ENCODE measurements at places on chromosomes 7 and 10.

- DNase-seq, result no peak
Observed at GRCh38 chr7:94907811-94908322, 473 bp downstream of the PPP1R9A start.

DNA sequence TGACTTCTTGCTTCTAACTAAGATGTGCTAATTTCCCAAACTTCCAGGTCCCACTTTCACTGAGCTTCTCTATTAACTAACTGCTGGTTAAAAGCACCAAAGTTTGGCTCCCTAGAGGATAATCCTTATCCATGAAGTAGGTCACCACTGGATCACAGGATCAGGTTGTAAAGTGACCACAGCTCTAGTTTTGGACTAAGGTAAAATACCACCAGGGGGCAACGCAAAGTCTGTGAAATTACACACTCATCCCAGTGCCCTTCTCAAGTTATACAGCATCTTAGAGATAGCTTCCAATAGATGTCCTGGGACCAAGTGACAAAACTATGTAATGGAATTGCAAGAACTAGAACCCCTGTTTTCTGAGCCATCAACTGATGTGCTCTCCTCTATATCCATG is 116.4 kb upstream of the ASAH2 start:
- DNase-seq, result no peak

DNA sequence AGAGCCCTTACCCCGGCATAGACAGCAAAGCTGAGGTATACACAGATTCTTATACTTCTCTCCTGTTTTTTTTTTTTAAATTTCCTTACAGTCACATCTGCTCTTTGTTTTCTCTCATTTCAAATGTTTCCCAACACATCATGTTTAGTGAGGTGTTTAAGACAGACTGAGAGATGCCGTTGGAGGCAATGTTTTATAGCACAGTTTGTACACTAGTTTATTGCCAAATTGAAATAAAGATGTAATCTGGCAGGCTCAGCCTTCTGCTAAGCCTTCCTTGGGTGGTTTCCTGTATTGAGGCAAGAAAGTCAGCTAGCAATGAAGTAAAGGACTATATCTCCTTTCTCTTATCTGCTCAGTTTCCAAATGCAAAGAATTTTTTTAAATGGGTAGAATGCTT is 393.4 kb downstream of the SORCS1 start:
- no peak for DNase-seq

DNA sequence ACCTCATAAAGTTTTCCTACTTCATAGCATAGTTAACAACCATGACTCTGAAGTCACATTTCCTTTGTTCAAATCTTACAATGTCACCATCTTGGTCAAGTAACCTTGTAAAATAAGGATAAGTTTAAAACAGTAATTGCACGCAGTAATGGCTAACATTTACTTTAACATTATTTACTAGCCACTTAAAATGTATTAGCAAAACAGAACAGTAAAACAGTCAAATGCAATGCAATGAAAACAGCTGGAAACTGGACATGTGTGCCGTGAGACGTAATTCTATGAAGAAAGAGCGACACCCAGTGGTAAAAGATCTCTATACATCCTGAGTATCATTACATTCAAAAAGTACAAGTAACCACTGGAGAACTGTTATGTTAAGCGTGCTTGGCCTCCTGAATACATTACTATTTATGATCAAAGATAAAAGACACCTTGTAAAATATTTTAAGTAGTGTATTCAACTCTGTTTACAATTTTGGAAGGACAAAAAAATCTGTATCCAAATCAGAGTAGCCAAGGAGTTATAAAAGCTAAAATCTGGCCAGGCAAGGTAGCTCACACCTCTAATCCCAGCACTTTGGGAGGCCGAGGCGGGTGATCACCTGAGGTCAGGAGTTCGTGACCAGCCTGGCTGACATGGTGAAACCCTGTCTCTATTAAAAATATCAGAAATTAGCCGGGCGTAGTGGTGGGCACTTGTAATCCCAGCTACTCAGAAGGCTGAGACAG is 27.2 kb downstream of the ATE1 start:
- DNase-seq, result no peak

DNA sequence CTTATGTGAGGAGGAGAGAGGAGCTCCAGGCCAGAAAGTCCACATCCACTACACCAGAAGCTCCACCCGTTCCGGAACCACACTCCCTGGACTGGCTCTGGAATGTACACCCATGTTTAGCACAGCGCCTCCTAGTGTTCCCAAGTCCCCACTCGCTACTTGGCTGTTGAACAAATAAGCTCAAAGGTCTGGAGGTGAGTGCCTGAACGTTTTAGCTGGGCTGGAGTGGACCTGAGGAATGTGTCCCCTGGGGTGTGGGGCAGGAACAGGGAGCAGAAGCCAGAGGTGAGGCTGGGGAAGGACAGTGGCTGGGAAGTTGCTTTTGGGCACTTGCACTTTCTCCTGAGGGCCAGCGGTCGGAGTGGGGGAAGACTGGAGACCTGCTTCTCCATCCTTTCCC is 164.1 kb upstream of the CDCA7L start:
- no peak for DNase-seq

- no peak for DNase-seq
Observed at GRCh38 chr7:142529591-142529990, 219.7 kb upstream of the PRSS1 start.

- no peak for DNase-seq
Observed at GRCh38 chr7:2970861-2971260, 72.8 kb downstream of the CARD11 start.

GRCh38 chr10:34626158-34626880 is 188.8 kb downstream of the PARD3 start:
- DNase-seq, result no peak

DNA sequence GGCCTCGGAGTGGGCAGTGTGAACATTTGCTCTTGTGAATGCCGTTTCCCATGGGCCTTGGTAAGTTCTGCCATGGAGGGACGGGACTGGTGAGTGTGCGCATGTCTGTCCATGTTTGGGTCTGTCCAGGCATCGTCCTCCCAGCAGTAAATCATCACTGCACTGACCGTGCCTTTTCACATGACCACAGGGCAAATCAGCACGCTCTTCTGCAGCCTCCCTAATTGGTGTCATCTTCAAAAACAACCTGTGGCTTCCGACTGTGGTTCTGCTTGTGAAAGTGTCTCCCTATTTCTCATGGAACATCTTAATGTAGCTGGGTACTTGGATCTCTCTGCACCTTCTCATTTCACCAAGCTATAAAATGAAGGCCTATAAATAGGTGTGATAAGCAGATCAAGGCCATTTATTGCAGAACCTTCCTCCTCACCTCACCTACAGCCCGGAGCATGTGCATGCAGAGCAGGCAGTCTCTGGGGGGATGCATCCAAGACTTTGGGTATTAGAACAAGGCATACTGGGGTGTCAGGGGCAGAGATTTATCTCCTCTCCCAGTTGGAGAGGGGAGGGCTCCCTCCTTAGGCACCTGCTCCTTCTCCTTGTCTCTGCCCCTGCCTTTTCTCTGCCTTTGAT is 77.4 kb downstream of the RBM20 start:
- DNase-seq, result no peak

DNA sequence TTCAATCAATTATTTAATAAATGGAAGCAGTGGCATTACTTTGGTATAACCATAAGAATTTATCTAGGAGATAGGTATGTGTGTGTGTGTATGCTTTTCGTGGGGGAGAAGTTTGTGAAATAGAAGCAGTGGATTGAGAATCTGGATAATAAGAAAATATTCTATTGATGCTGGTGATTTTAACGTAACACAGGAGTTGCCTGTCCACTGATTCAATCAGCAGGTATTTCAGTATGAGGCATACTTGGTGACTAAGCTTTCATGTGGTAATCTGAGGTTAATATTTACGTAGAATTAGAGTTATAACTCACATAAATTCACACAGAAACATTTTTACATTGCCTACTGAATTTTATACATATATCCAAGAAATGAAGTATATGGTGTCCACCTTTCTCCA is 568.0 kb downstream of the ZWINT start:
- DNase-seq, result no peak

DNA sequence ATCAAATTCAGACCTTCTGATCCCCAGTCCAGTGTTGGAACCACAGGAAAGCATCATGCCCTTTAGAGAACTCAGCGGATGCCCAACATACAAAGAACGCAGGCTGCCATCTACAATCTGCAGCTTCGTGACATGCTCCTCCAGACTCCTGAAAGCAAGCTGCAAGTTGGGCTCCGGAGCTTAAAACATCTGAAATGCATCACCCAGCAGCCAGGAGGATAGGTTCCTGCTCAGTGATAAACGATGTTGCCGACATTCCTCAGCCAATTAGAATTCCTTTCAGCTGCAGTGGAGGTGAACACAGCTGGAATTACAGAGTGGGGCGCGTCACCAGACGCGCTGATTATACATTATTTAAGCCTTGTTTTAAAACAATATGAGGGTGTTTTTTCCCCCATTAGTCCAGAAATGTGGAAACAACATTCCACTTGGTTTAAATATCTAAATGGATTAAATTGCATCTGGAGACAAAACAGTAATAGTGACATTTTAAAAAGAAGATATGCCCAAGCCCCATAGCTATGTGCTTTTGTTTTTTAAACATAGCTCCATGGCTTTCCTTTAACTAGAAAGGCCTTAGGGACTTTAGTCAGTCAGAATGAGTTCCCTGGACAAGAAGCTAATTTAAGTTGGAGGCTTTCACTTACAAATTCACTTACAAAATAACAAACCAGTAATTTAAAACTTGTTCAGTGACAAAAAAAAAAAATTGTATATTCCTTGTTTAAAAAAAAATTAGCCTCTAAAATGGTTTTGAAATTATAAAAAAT is 6.3 kb downstream of the SMURF1 start:
- DNase-seq, result no peak

DNA sequence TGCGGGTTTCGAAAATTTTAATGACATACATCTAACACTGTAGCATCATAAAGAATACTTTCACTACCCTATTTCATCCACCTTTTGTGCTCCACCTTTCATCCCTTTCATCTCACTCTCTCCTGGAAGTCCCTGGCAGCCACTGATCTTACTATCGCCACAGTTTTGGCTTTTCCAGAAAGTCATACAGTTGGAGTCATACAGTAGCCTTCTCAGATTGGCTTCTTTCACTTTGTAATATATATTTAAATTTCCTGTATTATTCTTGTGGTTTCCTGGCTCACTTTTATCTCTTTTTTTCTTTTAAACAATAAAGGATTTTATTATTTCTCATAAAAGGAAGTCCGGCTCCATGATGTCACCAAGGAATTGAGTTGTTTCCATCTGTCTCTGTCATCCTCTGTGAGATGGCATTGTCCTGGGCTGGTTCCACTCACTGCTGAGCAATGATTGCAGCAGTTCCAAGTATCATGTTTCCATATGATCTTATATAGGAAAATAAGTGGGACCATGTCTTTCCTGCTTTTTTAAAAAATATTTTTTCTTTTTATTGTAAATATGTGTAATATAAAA is 626.3 kb downstream of the POM121L12 start:
- DNase-seq, result no peak

DNA sequence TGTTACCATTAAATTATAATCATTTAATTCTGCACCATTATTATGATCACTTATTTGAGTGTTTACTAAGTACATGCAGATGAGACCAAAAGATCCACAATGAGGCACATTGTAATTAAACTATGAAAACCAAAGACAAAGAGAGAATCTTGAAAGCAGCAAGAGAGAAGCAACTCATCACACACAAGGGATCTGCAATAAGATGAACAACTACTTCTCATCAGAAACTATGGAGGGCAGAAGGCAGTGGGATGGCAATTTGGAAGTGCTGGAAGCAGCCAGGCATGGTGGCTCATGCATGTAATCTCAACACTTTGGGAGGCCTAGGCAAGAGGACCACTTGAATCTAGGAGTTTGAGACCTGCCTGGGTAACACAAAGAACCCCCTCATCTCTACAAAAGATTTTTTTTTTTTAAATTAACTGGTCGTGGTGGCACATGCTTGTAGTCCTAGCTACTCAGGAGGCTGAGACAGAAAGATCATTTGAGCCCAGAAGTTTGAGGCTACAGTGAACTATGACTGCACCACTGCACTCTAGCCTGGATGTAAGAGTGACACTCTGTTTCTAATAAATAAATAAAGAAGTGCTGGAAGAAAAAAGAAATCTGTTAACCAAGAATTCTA is 47.7 kb downstream of the CDK6 start:
- no peak for DNase-seq

GRCh38 chr10:17742918-17743317 is 9.1 kb upstream of the TMEM236 start:
- DNase-seq, result peak; percentile 44

- DNase-seq, result no peak
Observed at GRCh38 chr7:34338961-34339526, 319.0 kb upstream of the NPSR1 start.

GRCh38 chr7:37993060-37993501 is 72.6 kb downstream of the EPDR1 start:
- no peak for DNase-seq

GRCh38 chr7:8699875-8700624 is 266.6 kb downstream of the NXPH1 start:
- DNase-seq, result no peak

DNA sequence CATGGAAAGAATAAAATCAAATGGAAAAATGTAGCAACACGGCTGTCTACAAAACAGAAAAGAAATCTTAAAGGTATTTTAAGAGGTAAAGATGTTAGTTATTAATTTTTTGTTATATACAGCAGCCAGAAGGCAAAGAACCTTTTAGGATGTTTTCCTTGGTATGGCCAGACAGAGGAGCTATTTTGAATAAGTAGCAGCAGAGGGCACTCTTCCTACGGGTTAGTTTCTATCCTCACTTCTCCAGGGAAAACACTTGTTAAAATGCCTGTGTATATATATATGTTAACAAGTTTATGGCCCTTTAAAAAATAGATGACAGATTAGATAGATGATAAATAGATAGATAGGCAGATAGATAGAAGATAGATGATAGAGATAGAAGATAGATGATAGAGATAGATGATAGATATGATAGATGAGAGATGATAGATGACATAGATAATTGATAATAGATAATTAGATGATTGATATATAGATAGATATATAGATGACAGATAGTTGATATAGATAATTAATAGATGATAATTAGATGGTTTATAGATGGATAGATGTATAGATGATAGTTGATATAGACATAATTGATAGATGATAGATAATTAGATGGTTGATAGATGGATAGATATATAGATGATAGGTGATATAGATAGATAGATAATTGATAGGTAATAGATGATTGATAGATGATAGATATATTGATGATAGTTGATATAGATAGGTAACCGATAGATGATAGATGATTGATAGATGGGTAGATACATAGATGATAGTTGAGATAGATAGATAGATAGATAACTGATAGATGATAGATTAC is 57.8 kb upstream of the WIPF3 start:
- no peak for DNase-seq

- DNase-seq, result no peak
Observed at GRCh38 chr7:31254926-31255325, 85.6 kb downstream of the NEUROD6 start.

All from CD4-positive, alpha-beta T cell treated with Interferon gamma for 1 hour (primary cell).